ENCODE measurements at places on chromosomes 1 and 21. TPM values are rescaled to one million over a fixed set of nuclear protein-coding genes. Genes with fewer than 3 reads are reported as not detected.

DNA sequence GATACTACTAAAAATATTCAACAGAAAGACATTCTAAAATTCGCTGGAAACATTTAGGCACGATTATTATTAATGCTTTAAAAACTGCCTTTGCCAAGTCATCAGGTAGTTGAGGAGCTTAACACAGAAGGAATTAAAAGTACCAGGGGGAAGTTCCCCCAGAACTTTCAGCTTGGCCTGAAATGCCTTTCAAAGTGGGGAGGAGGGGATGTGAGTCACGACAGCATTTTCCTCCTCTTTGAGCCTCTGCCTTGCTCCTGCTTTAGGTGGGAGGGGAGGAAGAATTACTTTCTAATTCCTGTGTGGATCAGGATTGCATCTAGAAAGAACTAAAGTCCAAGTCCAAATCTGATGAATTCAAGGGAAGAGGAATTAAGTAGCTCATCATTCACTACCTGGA, 183.7 kb downstream of the CLIC6 start:
- H3K27ac ChIP-seq: no peak overlapping the region
- H3K27me3 ChIP-seq: no peaks in the 10 kb centered on the region
- no peak for DNase-seq
- no peak overlapping the region for H3K4me3 ChIP-seq
- H3K36me3 ChIP-seq: peaks cover 87% of the 10 kb centered on the region

- H3K4me3 ChIP-seq: no peak overlapping the region
- H3K27ac ChIP-seq: no peak overlapping the region
- no peaks in the 10 kb centered on the region for H3K36me3 ChIP-seq
- peaks cover 11% of the 10 kb centered on the region for H3K4me1 ChIP-seq
These were observed 239.5 kb downstream of the TGFB2 start for GRCh38 chr1:218584418-218585155.

GRCh38 chr1:63624911-63625310, 31.7 kb downstream of the PGM1 start:
- peaks cover 8% of the 10 kb centered on the region for H3K36me3 ChIP-seq
- H3K27me3 ChIP-seq: no peaks in the 10 kb centered on the region
- peaks cover 44% of the 10 kb centered on the region for H3K4me1 ChIP-seq
- no peak overlapping the region for H3K27ac ChIP-seq
- H3K4me3 ChIP-seq: no peak overlapping the region

DNA sequence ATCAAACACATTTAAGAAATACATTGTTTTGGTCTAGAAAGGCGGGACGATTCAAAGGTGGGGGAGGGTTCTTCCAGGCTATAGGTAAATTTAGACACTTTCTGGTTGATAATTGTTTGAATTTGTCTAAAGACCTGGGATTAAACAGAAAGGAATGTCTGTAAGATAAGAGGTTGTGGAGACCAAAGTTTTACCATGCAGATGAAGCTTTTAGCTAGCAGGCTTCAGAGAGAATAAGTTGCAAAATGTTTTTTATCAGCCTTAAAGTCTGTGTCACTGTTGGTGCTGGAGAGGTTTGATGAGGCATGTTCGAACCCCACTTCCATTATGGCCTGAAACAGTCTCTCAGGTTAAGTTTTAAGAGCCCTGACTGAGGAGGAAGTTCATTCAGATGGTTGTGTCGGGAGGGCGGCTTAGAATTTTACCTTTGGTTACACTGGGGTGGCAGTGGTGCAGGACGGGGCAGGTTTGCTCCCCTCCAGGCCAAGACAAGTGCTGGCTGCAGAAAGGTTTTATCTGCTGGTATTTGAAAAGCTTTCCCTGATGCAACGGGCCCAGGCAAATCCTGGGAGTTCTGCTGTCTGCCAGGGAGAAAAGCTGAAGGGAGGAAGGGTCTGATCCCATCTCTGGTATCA, 16.0 kb upstream of the SLC2A5 start:
- H3K4me1 ChIP-seq: peaks cover 76% of the 10 kb centered on the region
- H3K27ac ChIP-seq: peak overlapping the region; percentile 67
- no peaks in the 10 kb centered on the region for H3K36me3 ChIP-seq
- H3K27me3 ChIP-seq: no peaks in the 10 kb centered on the region
- DNase-seq: no peak
- no peak overlapping the region for H3K4me3 ChIP-seq

DNA sequence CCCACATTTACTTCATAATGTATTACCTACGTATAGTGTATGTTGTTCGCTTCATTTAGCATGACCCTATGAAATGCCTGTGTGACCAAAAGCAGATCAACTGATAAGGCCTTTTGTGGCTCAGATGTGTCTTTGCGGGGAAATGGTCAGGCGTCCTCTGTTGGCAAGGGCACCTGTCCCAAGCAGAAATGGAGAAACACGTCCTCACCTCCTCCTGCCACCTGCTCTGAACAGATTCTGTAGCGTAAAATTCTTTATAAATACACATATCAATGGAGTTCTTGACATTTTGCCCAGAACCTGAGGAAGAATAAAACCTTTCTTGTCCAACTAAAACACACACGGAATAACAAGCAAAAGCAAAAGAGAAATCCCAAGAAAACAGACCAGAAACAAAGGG, 417.9 kb downstream of the KIF26B start:
- no peak overlapping the region for H3K4me3 ChIP-seq
- H3K27me3 ChIP-seq: no peaks in the 10 kb centered on the region
- no peak overlapping the region for H3K27ac ChIP-seq
- DNase-seq: no peak

- H3K27me3 ChIP-seq: no peaks in the 10 kb centered on the region
- H3K36me3 ChIP-seq: no peaks in the 10 kb centered on the region
- DNase-seq: no peak
- H3K4me1 ChIP-seq: peaks cover 63% of the 10 kb centered on the region
These were observed 15.7 kb downstream of the TNFRSF1B start for GRCh38 chr1:12182410-12182984.

DNA sequence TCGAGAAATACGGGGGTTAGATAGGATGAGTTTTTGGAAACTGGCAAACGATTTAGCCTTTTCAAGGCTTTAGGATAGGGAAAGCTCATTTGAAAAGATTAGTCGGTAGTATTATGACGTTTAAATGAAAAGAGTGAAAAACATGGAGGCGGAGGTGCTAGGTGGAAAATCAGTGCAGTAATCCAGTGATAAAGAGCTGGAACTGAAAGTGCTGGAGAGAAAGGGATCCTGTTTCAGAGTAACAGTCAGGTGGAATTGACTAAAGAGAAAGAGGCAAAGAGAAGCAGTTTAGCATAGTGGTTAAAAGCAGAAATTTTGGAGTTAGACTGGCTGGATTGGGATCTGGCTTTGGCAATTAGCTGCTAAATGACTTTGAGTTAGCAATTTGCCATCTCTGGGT, 945 bp downstream of the WDR3 start:
- no peaks in the 10 kb centered on the region for H3K27me3 ChIP-seq
- peak overlapping the region; percentile 86 for H3K4me3 ChIP-seq
- peaks cover 21% of the 10 kb centered on the region for H3K4me1 ChIP-seq
- no peak for DNase-seq
- peak overlapping the region; percentile 93 for H3K27ac ChIP-seq

- peak overlapping the region; percentile 11 for H3K27ac ChIP-seq
- no peaks in the 10 kb centered on the region for H3K27me3 ChIP-seq
- H3K4me1 ChIP-seq: peaks cover 19% of the 10 kb centered on the region
- H3K4me3 ChIP-seq: no peak overlapping the region
- no peak for DNase-seq
These were observed 377.2 kb downstream of the PLPP3 start for GRCh38 chr1:56202186-56202585.

DNA sequence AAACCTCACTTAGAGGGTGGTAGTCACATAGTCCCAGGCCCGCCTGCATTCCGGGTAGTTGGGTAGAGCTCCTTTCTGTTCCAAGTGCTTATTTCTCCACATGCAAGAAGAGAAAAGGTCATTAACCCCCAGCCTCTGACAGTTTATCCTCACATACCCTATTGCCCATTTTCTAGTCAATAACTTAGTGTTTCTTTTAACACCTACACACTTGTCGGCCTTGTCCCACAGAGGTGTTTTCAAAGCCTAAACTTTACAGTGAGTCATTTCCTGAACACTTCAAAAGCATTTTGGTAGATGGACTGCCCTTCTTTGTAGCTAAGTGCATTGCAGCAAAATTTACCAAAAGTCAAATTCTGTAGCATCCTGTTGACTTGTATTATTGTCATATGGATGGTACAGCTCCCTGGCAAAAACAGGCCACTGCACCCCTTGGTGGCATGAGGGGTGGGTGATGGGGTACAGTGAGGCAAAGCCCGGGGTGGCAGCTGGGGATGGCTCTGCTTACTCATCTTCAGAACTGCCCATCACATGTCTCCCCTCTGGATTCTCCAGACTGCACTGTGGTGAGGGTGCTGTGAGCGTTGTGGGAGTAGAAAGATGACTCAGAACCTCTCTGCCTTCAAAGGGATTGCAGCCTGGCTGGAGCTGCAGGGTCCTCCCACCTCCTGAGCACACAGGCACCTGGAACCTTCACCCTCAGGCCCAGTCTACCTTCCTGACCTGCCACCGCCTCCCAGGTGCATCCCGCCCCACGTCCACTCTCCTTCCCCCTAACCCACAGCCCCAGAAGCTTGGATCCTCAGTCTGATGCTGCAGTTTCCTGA, 45.8 kb upstream of the DMRTB1 start:
- H3K4me3 ChIP-seq: no peak overlapping the region
- H3K36me3 ChIP-seq: no peaks in the 10 kb centered on the region
- no peaks in the 10 kb centered on the region for H3K4me1 ChIP-seq
- H3K27ac ChIP-seq: peak overlapping the region; percentile 48
- H3K27me3 ChIP-seq: peaks cover 35% of the 10 kb centered on the region

- no peak for DNase-seq
- H3K4me1 ChIP-seq: no peaks in the 10 kb centered on the region
- H3K27me3 ChIP-seq: no peaks in the 10 kb centered on the region
- no peaks in the 10 kb centered on the region for H3K36me3 ChIP-seq
- H3K27ac ChIP-seq: no peak overlapping the region
These were observed 79.2 kb upstream of the CDC42BPA start for GRCh38 chr1:227397354-227397978.

DNA sequence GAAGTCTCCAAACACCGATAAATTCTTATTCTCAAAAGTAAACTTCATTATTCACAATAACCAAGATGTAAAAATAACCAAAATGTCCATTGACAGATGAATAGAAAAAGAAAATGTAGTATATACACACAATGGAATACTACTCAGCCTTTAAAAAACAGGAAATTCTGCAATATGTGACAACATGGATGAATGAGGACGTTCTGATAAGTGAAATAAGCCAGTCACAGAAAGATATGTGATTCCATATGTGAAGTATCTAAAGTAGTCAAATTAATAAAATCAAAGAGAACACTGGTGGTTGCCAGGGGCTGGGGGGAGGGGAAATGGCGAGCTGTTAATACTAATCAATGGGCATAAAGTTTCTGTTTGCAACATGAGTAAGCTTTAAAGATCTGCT, 36.0 kb downstream of the LRRC8C start:
- no peak overlapping the region for H3K4me3 ChIP-seq
- H3K27ac ChIP-seq: no peak overlapping the region
- H3K36me3 ChIP-seq: no peaks in the 10 kb centered on the region
- no peak for DNase-seq
- peaks cover 12% of the 10 kb centered on the region for H3K4me1 ChIP-seq
- H3K27me3 ChIP-seq: no peaks in the 10 kb centered on the region

GRCh38 chr1:202192770-202193613, 607 bp upstream of the LGR6 start:
- peak overlapping the region; percentile 61 for H3K4me3 ChIP-seq
- H3K27ac ChIP-seq: no peak overlapping the region

DNA sequence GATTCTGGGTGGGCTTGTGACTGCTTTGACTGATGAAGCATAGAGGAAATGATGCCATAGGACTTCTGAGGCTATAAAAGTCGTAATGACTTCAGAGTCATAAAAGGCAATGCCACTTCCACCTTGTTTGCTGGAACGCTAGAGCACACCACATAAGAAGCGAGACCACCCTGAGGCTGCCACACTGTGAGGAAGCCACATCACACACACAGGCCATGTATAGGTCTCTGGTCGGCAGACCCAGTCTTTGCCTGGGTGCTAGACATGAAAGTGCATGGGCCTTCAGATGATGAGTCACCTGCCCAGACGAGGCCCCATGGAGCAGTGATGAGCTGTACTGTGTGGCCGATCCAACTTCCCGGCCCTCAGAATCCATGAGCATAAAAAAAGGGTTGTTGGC, 14.2 kb upstream of the KANK4 start:
- H3K27ac ChIP-seq: no peak overlapping the region
- H3K36me3 ChIP-seq: no peaks in the 10 kb centered on the region
- no peak overlapping the region for H3K4me3 ChIP-seq
- DNase-seq: no peak
- H3K4me1 ChIP-seq: no peaks in the 10 kb centered on the region
- H3K27me3 ChIP-seq: peaks cover 5% of the 10 kb centered on the region

GRCh38 chr1:160078512-160079195, 2.7 kb upstream of the KCNJ9 start:
- no peak overlapping the region for H3K4me3 ChIP-seq
- H3K27me3 ChIP-seq: peaks cover 6% of the 10 kb centered on the region

- DNase-seq: no peak
- peaks cover 8% of the 10 kb centered on the region for H3K4me1 ChIP-seq
- no peaks in the 10 kb centered on the region for H3K36me3 ChIP-seq
- H3K4me3 ChIP-seq: no peak overlapping the region
- H3K27me3 ChIP-seq: no peaks in the 10 kb centered on the region
- H3K27ac ChIP-seq: no peak overlapping the region
These were observed 1.8 kb upstream of the KCNJ15 start for GRCh38 chr21:38254970-38255369.

The S100B gene
- 14.7 TPM for total RNA-seq

The PLEKHG5 gene
- 29.2 TPM for total RNA-seq

The LCA5L gene
- 1.7 TPM for total RNA-seq

The OR2T29 gene
- not detected for total RNA-seq

The OR2T4 gene
- not detected for total RNA-seq

All from esophagus squamous epithelium (tissue), 5 donors.